ENCODE measurements at places on chromosomes 4 and X.

DNA sequence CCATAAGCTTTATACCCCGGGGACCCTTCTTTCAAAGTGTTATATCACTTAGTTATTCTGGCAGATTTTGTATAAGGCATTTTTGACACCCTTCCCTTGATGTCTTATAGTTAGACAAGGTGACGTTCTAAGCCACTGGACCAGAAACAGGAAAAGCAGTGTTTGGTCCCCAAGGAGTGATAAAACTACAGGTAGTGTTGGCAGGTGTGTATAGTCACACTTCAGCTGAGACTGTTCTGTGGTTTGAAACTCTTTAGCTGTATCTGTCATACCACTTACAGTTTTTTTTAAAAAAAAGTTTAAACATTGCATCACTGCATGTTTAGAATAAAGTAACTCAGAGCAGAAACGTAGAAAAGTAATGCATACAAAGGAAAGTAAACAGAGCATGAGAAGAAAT is 48.5 kb downstream of the TLL1 start:
- DNase-seq, result no peak

- no peak for DNase-seq
Observed at GRCh38 chrX:17679261-17679660, 58.0 kb upstream of the SCML1 start.

- DNase-seq, result no peak
Observed at GRCh38 chr4:77010841-77011354, 61.3 kb downstream of the SEPTIN11 start.

GRCh38 chr4:2182994-2183393 is 58.9 kb downstream of the HAUS3 start:
- no peak for DNase-seq

- DNase-seq, result no peak
Observed at GRCh38 chr4:72194046-72194445, 162.2 kb downstream of the NPFFR2 start.

GRCh38 chr4:170464614-170465197 is 374.9 kb upstream of the AADAT start:
- DNase-seq, result no peak

DNA sequence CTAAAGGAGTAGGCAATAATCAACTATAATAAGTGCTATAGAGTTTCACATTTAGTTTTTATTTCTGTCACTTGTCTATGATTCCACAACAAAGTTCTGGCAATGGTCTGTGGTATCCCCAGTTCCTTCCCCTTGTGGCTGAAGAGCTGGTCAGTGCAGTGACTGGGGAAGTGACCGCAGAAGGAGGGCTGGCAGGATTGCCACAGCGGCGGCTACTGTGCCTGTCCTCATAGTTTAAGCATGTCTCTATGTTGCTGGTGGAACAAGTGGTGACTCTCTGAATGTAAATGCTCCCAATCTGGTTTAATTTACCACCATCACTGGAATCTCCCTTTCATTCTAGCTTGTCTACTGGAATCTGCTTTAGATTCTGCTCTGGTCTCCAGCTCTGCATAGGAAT is 170.6 kb upstream of the GK2 start:
- DNase-seq, result no peak

DNA sequence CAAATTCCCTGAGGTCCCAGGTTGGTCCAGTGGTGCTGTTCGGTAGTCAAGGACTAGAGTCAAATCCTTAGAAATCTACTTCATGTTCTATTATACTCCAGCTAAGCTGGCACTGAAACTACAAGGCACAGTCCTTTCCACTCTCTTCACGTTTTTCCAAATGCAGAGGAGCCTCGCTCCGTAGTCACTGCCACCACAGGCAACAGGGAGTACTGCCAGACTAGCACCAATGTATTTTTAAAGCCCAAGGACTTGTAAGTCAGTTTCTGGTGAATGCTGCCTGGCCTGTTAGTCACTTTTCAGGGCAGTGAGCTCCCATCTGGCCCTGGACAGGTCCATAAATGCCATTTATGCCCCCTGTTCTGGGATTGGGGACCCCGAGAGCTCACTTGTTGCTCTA is 323.5 kb downstream of the FAM47A start:
- no peak for DNase-seq

- DNase-seq, result no peak
Observed at GRCh38 chrX:154892296-154892695, 6.1 kb downstream of the F8A1 start.

DNA sequence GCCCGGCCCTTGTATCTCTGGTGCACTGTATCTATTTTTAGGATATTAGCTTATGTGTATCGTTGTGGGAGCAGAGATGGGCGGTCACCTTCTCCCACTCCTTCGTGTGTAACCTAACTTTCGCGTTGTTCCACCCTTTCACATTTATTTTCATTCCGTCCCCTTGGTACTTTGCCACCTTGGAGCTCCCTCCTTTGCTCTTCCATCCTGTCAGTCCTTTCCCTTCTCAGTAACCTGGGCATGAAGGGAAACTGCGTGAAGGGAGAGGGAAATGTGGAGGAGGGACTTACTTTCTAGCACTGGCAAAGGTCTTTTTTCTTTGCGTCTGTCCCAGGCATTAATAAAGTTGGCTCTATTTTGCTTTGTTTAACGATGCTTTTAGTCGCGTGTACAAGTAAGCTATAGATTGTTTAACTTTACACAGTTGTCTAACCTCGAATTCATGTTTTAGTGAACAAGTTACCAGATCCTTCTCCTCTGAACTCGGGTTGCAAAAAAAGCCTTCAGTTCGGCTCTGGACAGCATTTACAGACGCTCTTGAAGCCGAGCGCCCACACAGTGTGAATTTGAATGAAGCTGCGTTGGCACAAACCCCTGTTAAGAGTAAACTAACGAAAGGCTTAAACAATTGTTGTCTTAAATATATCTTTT is 3.9 kb downstream of the PCDH10 start:
- no peak for DNase-seq

DNA sequence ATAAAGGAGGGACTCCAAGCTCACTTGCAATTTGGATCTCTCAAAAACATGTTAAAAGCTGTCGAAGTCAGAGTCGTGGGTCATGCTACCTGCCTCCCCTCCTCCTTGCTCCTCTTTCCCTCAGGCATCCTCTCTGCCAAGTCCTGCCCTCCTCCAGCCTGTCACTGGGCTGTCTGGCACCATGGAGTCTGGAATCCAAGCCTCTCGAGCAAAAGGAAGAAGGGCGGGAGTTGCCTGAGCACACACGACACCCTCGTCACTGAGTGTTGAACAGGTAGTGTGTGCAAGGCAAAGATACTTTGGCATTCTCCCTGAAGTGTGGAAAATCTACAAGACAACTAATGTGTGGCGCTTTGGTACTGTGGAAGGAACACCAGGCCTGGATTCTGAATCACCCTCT is 62.2 kb downstream of the HAUS3 start:
- no peak for DNase-seq

DNA sequence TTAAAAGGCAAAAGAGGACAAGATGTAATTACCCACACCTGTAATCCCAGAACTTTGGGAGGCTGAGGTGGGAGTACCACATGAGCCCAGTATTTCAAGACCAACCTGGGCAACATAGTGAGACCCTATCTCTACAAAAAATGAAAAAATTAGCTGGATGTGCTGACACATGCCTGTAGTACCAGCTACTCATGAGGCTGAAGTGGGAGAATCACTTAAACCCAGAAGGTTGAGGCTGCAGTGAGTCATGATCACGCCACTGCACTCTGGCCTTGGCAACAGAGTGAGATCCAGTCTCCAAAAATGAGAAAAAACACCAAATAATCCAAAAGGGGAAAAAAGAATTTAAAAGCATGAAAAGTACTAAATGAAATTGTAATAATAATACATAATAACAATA is 30.8 kb downstream of the NR0B1 start:
- no peak for DNase-seq

DNA sequence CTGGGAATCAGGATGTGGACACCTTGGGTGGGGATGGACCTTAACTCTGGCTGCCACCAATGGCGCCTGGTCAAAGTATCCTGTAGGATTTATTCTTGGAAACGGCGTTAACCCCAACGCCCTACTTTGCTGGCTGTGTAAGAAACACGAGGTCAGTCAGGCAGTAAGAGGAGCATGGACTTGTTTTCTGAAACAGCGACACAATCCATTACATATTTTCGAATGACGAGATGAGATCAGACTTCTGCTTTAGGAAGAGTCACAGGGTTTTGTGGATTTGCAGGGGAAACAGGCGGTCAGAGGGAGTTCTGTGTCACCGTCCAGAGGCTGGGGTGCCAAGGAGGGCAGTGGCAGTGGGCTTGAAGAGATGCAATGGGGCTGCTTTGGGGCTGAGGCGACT is 92.2 kb downstream of the TBL1X start:
- no peak for DNase-seq

- DNase-seq, result no peak
Observed at GRCh38 chr4:2064276-2064991, 5.3 kb downstream of the NAT8L start.

- DNase-seq, result no peak
Observed at GRCh38 chr4:169984745-169985144, 41.5 kb downstream of the MFAP3L start.

GRCh38 chrX:48496660-48497059 is 12.1 kb upstream of the PORCN start:
- DNase-seq, result no peak

GRCh38 chrX:18886005-18886343 is 97.9 kb downstream of the PHKA2 start:
- no peak for DNase-seq

DNA sequence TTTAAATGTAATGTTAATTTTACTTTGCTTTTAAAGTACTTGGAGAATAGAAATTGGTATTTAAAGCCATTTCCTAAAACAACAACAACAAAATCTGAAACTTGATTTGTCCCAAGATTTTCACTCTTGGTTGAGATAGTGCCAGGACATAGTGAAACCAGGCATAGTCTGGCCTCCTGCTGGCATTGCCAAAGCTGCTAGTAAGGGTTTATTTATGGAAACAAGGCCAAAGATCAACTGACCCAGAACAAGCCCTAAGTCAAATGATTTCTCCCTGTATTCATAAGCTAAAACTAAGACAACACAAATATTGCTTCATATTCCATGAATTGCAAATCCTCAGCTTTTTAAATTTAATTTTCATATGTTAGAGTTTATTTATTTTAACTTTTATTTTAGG is 227.5 kb upstream of the FGF13 start:
- DNase-seq, result no peak

DNA sequence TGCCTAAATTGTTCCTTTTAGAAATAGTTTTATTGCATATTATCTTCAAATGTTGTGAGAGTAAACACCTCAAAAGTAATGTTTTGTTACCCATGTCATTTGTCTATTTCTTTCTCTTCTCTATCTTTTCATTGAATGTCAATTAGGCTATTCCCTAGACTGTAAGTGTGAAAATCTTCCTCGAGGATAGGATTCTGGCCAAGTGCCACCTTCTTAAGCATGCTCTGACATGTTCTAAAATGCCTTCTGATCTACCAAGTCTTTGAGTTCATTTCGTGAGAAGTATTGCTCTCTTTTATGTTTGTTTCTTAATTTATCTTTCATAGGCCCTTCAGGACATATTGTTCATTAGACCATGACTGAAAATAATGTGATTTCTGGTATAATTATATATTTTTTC is 44.1 kb upstream of the TLL1 start:
- no peak for DNase-seq

GRCh38 chrX:22141047-22141730 is 109.1 kb downstream of the PHEX start:
- no peak for DNase-seq

- DNase-seq, result no peak
Observed at GRCh38 chr4:161320377-161320776, 843.4 kb downstream of the FSTL5 start.

GRCh38 chrX:17014216-17014615 is 67.8 kb downstream of the REPS2 start:
- DNase-seq, result no peak

DNA sequence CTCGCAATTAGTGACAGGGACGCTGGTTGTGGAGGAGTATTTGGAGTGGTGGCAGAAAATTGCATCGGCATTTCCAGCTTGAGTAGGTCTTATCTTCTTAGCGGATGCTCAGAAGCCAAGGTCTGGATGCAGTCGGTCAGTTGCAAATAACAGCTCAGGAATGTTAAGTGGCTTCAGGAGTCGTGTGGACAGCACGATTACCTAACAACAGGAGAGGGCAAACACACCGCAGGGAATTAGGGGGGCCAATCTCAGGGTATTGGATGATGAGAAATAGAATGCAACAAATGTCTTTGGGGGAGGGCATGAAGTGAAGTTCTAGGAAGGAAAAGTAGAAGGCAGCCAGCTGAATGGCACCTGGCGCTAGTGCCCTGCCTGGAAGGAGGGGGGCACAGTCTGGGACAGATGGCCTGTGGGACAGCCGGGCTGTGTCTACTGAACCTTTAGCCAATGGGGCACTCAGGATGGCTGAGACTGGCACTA is 11.8 kb downstream of the RASL11B start:
- DNase-seq, result no peak

DNA sequence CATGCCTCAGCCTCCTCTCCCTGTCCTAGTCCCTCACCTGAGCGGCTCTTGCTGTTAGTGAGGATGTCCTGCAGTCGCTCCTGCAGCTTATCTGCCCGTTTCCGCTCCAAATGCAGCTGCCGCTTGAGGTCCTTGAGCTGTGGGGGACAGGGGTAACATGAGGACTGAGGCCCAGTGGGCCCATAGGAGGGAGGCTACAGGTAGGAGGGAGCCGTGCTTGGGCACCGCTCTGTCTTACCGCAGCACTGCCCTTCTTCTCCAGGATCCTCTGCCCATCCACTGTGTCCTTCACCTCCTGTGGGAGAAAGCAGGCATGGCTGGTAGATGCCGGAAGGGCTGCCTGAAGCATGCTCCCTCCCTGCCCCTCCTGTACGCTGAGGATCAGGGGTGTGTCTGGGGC is 9.5 kb upstream of the KCND1 start:
- no peak for DNase-seq

DNA sequence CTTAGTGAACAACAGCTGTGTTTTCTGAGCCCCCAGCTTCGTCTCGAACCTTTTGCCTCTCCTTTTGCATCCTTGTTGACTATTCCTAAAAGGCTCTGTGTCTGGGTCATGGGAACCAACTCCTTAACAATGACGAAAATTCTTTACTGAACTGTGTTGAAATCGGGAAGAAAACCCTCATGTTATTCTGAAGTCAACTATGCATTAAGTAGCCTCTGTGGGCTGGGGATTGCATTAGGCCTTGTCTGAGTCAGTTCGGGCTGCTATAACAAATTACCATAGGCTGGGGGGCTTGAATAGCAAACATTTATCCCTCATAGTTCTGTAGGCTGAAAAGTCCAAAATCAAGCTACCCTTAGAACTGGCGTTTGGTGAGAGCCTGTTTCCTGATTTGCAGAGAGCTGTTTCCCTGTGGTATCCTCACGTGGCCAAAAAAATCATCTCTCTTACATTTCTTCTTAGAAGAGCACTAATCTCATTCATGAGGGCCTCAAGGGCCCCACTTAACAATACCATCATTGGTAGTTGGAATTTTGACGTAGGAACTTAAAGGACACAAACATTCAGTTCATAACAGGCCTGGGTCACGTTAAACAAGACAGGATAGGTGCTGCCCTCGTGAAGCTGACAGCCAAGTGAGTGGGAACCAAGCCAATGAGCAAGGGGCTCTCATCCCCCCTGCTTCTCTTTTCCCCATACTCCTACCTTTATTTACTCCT is 75.9 kb downstream of the CLNK start:
- no peak for DNase-seq

- no peak for DNase-seq
Observed at GRCh38 chr4:152937336-152938236, 1.5 kb downstream of the FHDC1 start.

GRCh38 chr4:156661555-156661954 is 310.0 kb downstream of the PDGFC start:
- DNase-seq, result no peak

- DNase-seq, result peak; percentile 19
Observed at GRCh38 chrX:130171446-130172126, at the start of gene RAB33A. Gene RAB33A (plus strand): TSS chrX:130171962. CDS start chrX:130172063, 101 bp downstream.

GRCh38 chr4:165131247-165131832 is 18.7 kb upstream of the TMEM192 start:
- peak; percentile 56 for DNase-seq

GRCh38 chr4:151901631-151902030 is 140.8 kb upstream of the GATB start:
- DNase-seq, result no peak
